ENCODE measurements at places on chromosomes 7 and 10. TPM values are rescaled to one million over a fixed set of nuclear protein-coding genes. Genes with fewer than 3 reads are reported as not detected.

The CALML3 gene
- not detected for polyA plus RNA-seq

The STAMBPL1 gene
- polyA plus RNA-seq: 26.8 TPM

The OR2A1 gene
- polyA plus RNA-seq: not detected

The ZNF503 gene
- polyA plus RNA-seq: 5.8 TPM

The VWDE gene
- polyA plus RNA-seq: 0.05 TPM

The HECW1 gene
- 0.95 TPM for polyA plus RNA-seq

The SEC31B gene
- polyA plus RNA-seq: 6.1 TPM

The AGMO gene
- not detected for polyA plus RNA-seq

The CC2D2B gene
- polyA plus RNA-seq: not detected

The PPP1R9A gene
- polyA plus RNA-seq: not detected

The MYL7 gene
- 0.24 TPM for polyA plus RNA-seq

The LIPK gene
- not detected for polyA plus RNA-seq

The PVRIG gene
- polyA plus RNA-seq: not detected

The VSTM2A gene
- not detected for polyA plus RNA-seq

The NUDT13 gene
- 1.3 TPM for polyA plus RNA-seq

The CARD11 gene
- polyA plus RNA-seq: 0.26 TPM

The GHITM gene
- polyA plus RNA-seq: 103 TPM

Data from IMR-90 (cell line).